Activated CD8-positive, alpha-beta T cell treated with anti-CD3 and anti-CD28 coated beads for 36 hours (primary cell): ENCODE measurements at places on chromosomes 3 and 15. TPM values are rescaled to one million over a fixed set of nuclear protein-coding genes. Genes with fewer than 3 reads are reported as not detected.

Gene ERICH6
- not detected for total RNA-seq

Gene SRP14
- 147 TPM for total RNA-seq

Gene NME9
- not detected for total RNA-seq

Gene IQCH
- 1.7 TPM for total RNA-seq

Gene ABHD2
- total RNA-seq: 38.9 TPM

Gene GRAMD1C
- 0.61 TPM for total RNA-seq

Gene SRGAP3
- 1.8 TPM for total RNA-seq

Gene MESD
- total RNA-seq: 15.8 TPM

Gene EFCAB12
- 0.65 TPM for total RNA-seq

Gene CACNA2D2
- total RNA-seq: 2.1 TPM

Gene PRTG
- not detected for total RNA-seq

Gene CPLX3
- total RNA-seq: not detected

Gene PDZRN3
- not detected for total RNA-seq

Gene ILDR1
- not detected for total RNA-seq
